Activated CD8-positive, alpha-beta memory T cell treated with anti-CD3 and anti-CD28 coated beads, Interleukin-2, amount 10 ng/mL, durations not matched to agents 7 days and 5 days (primary cell): ENCODE measurements at places on chromosomes 3 and 15. TPM values are rescaled to one million over a fixed set of nuclear protein-coding genes. Genes with fewer than 3 reads are reported as not detected.

- H3K36me3 ChIP-seq, result peaks cover 46% of the 10 kb centered on the region
- H3K4me1 ChIP-seq, result peaks cover 49% of the 10 kb centered on the region
- no peak for DNase-seq
- no peak overlapping the region for H3K4me3 ChIP-seq
Measured at GRCh38 chr15:50055332-50055731, 63.7 kb downstream of the ATP8B4 start.

- no peaks in the 10 kb centered on the region for H3K27me3 ChIP-seq
- no peak overlapping the region for H3K4me3 ChIP-seq
- no peaks in the 10 kb centered on the region for H3K4me1 ChIP-seq
- H3K36me3 ChIP-seq, result no peaks in the 10 kb centered on the region
Measured at GRCh38 chr3:116281313-116282143, 163.8 kb downstream of the LSAMP start.

- no peak for DNase-seq
- H3K27me3 ChIP-seq, result no peaks in the 10 kb centered on the region
- H3K4me3 ChIP-seq, result no peak overlapping the region
- H3K36me3 ChIP-seq, result peaks cover 93% of the 10 kb centered on the region
Measured at GRCh38 chr3:45957586-45957985, 14.3 kb downstream of the CXCR6 start.

GRCh38 chr3:81823882-81824395 is 62.5 kb upstream of the GBE1 start:
- no peak for DNase-seq
- H3K4me3 ChIP-seq, result no peak overlapping the region
- H3K27ac ChIP-seq, result no peak overlapping the region
- H3K36me3 ChIP-seq, result no peaks in the 10 kb centered on the region

GRCh38 chr15:69140306-69140705 is 20.1 kb upstream of the GLCE start:
- no peaks in the 10 kb centered on the region for H3K36me3 ChIP-seq
- no peaks in the 10 kb centered on the region for H3K4me1 ChIP-seq
- peaks cover 53% of the 10 kb centered on the region for H3K27me3 ChIP-seq
- H3K27ac ChIP-seq, result no peak overlapping the region

DNA sequence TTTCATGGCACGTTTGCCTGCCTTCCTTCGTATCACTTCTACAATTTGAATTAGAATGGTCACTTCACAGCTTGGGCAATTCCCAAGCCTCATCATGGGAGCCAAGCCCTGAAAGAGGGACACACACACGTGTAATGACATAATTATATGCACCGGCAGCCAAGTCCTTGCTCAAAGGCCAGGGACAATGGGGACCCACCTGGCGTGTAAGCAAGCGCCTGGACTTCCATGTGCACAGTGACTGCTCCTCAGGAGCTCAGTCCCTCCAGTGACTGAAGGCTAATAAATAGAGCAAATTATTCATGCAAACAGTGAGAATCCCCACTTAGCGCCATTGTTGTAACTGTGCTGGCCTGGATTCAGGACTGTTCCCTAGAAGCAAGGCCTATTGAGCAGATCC is 115.1 kb downstream of the DNAJB8 start:
- no peaks in the 10 kb centered on the region for H3K36me3 ChIP-seq
- H3K4me3 ChIP-seq, result no peak overlapping the region
- H3K4me1 ChIP-seq, result no peaks in the 10 kb centered on the region
- no peak for DNase-seq
- no peaks in the 10 kb centered on the region for H3K27me3 ChIP-seq

DNA sequence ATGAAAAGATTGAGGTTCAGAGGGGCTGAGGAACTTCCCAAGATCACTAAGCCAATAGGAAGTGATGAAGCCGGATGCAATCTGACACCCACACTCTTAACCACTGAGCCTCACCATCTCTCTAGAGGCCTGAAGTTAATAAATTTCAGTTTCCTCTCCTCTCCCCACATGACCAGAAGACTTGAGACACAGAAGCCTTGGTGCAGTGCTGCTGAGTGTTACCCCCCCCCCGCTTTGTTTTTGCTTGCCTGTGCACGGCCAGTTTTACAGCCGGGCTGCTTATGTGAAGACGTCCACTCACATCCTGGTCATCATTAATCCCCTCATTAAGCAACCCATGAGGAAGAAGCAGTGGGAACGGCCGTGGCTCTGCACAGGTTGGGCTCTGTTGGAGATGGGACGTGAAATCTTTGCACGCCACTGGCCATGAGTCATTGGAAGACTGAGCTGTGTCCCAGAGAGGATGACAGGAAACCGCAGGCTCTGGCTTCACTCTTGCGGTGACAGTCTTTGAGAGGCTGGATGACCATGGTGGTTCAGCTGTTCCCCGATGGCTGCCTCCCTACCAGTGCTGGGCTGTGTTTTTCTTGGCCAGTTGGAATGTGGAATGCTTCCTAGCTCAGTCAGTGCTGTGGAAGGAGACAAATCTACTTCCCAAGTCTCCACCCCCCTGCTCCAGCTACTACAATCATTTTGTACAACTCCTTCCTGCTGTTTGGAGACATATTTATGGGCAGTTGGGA is 232.6 kb upstream of the LRTM1 start:
- no peaks in the 10 kb centered on the region for H3K4me1 ChIP-seq
- DNase-seq, result no peak
- H3K36me3 ChIP-seq, result no peaks in the 10 kb centered on the region
- no peak overlapping the region for H3K27ac ChIP-seq

The HIGD1A gene
- total RNA-seq, result 71.1 TPM

The GXYLT2 gene
- not detected for total RNA-seq

The MON1A gene
- total RNA-seq, result 15.8 TPM

DNA sequence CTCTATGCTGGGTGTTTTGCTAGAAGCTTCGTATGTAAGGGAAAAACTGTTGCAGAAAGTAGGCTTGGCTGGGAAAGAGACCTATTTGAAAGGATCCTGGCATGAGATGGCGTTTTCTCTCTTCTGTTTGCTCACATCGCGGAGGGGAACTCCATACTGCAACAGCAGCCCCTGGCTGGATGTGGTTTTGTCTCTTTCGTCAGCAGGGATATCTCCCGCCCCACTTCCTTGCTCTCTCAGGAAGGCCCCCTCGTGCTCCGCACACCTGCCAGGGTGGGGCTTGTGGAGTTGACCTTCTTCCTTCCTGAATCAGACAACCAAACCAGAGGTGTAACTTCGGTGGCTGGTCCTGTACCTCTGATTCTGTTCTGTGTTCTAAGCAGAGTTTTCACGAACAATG is 26.4 kb upstream of the MYZAP start:
- no peaks in the 10 kb centered on the region for H3K36me3 ChIP-seq
- DNase-seq, result peak; percentile 46
- peaks cover 27% of the 10 kb centered on the region for H3K4me1 ChIP-seq
- peaks cover 47% of the 10 kb centered on the region for H3K27me3 ChIP-seq
- no peak overlapping the region for H3K4me3 ChIP-seq

The PPP2R3A gene
- 0.07 TPM for total RNA-seq
